ENCODE measurements at places on chromosomes 11 and 22. TPM values are rescaled to one million over a fixed set of nuclear protein-coding genes. Genes with fewer than 3 reads are reported as not detected.

Gene SMIM35
- not detected for total RNA-seq

Gene HTR3B
- not detected for total RNA-seq

- DNase-seq: peak; percentile 68
Observed at GRCh38 chr11:72776844-72777754, 16.7 kb downstream of the STARD10 start.

GRCh38 chr11:100273066-100273815, 413.8 kb upstream of the ARHGAP42 start:
- DNase-seq: no peak

DNA sequence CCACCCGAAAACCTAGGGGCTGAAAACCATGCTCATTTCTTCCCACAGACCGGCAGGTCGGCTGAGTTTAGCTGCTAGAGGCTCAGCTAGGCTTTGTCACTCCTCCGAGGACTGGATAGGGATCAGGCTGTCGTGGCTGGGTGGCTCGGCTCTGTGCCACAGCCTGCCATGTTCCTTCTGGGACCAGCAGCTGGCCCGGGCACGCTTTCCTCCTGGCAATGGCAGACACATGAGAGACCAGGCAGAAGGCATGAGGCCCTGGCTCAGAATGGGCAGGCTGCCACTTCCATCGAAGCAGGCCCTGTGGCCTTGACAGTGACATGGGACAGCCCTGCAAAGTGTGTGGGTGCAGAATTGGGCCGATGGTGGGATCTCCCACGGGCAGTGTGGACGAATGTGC, 20.9 kb downstream of the PARVG start:
- DNase-seq: no peak

All from H7 (cell line).